Activated CD4-positive, alpha-beta T cell treated with anti-CD3 and anti-CD28 coated beads, Interleukin-2, amount 50 U/mL, for 48 hours (primary cell): ENCODE measurements at places on chromosomes 6 and 20.

GRCh38 chr6:37170273-37171200 is 585 bp downstream of the PIM1 start:
- DNase-seq: peak; percentile 45

- no peak for DNase-seq
Measured at GRCh38 chr6:72760114-72760793, 138.4 kb downstream of the KCNQ5 start.

DNA sequence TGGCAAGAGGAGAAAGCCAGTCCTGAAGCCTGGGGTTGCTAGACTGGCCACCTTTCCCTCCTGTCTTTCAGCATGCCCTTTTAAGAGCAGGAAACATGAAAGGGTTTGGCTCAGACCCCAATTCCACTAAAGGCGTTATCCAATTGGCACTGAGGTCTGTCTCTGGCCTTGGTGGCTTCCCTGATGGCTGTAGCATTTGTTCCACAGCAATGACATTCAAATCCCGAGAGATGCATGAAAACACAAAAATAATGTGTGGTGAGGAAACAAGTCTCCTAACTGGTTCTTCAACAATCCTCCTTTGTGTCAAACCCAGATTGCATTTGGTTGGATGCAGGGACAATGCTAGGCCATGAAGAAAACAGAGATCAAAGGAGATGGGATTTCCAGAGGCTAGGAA is 56.5 kb upstream of the ADTRP start:
- no peak for DNase-seq

GRCh38 chr20:11051136-11051535 is 377.3 kb upstream of the JAG1 start:
- DNase-seq: no peak

- DNase-seq: no peak
Measured at GRCh38 chr20:10504608-10504993, 69.5 kb downstream of the SLX4IP start.

GRCh38 chr6:5942591-5942990 is 64.1 kb downstream of the NRN1 start:
- DNase-seq: no peak

DNA sequence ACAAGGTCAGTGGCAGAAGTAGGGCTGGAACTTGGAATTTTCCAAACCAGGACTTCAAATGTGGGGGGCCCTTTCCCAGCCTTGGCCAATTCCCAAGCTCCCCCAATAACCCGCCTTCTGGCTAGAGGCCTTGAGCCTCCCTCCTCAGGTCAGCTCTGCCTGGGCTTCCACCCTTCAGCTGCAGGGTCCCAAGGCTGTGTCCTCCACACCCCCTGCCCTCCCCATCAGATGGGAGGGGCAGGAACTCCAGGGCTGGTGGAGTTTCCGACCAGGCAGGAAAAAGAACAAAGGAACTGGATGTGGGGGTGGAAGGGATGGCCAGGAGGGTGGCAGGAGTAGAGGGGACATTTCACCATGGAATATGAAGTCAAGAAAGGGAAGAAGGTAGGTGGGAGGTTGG is at the start of gene CCM2L:
Gene CCM2L, plus strand, starts transcription at position 338 of the 400 bp plus-strand sequence. Its CDS starts 17 bp downstream, at position 355.
- DNase-seq: no peak

DNA sequence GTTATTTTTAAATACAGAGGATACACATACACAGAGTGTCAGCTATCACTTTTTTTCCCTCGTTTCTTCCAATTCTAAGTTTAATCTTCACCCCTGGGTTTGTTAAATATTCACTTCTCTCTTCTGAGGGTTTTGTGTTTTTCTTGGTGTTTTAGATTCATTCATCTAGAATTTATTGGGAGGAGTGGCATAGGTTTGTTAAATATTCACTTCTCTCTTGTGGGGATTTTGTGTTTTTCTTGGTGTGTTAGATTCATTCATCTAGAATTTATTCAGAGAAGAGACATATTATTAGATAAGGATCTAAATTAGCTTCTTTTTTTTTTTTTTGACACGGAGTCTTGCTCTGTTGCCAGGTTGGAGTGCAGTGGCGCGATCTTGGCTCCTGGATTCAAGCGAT is 3.9 kb downstream of the GTF2H5 start:
- no peak for DNase-seq

DNA sequence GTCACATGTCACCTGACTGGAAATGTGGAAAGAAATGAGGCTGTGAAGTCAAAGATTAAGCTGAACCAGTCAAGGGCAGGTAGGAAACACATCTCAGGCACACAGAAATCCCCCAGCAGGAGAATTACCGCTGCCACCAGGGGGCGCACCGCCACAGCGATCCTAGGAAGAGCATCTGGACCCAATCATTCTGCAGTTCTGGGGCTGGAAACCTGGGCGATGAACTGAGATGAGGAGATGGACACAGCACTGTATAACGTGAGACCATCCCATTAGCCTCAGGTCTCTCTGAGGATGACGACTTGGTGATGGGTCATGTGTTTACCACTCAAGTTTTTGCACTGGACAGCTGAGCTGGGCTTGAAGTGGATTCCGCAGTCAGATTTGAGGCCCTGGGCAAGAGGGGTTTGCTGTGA is 6.5 kb upstream of the SLC24A3 start:
- peak; percentile 77 for DNase-seq

GRCh38 chr6:117265410-117266256 is at the start of gene VGLL2:
Gene VGLL2, plus strand, starts transcription at chr6:117265558. Its CDS starts 206 bp downstream, at chr6:117265764.
- DNase-seq: no peak

DNA sequence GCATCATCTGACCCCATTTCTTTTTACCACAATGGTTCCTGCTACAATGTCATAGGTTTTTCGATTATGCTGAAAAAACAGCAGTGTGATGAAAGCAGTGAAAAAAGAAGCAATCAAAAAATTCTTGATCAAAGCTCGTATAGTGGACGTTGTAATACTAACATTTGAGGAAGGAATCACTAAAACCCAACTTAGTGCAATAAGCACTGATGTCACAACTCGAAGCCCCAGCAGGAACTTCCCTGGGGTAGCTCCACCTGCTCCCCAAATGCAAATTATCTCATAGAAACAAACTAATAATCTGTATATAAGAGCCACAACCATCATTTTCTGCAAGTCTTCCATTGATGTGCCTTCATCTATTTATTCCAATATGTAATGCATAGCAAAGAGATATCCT is 285.6 kb upstream of the SGK1 start:
- DNase-seq: no peak

DNA sequence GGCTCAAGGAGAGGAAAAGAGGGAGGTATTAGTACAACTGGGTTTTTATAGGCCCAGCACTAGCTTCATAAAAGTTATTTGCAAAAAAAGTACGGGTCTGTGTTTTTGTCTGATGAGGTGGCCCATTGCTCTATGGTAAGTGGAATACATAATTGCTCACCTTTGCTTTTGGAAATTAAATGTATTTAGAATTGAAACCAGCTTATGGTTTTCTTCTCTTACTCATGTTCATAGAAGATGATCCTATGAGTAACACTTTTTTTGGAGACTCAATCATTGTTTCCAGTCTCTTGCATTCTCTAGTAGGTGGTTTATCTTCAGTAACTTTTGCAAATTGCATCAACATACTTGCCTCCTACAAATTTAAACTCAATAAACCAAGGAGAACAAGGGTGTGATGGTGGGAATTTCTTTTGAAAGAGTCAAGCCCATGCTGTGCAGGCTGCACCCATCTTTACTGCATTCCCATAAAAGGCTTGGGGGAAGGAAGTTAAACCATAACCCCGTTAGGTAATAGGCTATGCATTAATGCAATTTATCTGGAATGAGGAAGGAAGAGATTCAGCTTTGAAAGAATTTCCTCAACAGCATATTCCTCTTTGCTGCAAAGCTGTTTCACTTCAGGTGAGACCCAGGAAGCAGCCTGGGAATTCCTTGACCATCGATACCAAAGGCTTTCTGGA is 48.5 kb upstream of the EDN1 start:
- DNase-seq: no peak

DNA sequence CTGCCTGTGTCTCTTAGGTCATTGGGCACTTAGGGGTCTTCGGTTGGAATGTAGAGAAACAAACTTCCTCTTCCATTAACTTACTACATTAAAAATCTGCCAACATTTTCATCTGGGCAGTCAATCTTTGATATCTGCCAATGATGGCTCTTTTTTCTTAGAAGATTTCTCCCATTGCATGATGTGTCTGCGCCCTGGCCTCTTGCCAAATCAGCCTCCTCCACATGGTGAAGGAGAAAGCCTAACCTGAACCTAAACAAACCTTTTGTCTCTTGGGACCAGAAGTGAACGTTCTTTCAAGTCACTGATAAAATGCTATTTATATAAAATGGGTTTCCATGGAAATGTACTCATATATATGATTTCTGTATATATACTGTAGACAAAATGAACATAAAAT is 998.9 kb upstream of the GJE1 start:
- no peak for DNase-seq

DNA sequence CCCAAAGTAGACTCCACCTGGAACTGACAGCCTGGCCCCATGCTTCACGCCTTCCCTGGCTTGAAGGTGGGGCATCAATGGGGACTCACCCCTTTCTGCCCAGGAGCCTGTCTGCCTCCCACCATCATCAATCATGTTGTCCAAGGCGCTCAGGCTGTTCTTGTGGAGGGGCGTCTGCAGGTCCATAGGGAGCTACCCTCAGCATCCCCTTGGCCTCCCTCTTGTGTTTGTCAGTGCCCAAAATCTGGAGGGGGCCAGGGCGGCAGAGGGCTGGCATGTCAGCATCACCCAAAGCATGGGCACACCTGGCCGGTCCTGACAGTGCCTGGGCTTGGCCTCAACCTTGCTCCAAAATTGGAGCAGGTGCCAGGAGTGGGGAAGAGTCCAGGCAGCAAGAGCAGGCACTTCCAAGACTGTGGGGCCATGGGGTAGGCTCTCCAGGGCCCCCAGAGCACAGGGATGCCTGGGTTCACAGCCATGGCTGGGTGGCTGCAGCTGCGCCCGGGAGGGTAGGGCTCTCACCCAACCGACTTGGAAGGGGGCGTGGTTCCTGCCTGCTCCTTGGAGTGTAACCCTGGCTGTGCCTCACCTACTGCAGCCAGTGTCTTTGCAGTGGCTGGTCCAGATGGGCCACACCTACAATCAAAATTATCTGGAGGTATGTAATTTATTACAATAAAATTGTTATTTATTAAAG is 903.4 kb downstream of the EYS start:
- DNase-seq: no peak

DNA sequence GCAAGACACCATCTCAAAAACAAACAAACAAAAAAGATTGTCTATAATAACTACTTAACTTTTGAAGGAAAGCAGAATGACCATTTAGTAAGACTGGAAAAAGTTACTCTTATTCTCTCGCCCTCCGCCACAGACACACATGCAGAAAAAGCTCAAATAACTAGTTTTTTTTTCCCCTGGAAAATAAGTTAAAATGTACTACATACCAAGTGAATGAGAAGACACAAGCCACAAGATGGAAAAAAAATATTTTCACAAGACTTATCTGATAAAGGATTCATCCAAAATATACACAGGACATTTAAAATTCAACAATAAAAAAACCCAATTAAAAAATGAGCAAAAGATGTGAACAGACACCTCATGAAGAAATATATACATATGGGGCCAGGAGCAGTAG is 31.9 kb downstream of the NUDT3 start:
- no peak for DNase-seq

DNA sequence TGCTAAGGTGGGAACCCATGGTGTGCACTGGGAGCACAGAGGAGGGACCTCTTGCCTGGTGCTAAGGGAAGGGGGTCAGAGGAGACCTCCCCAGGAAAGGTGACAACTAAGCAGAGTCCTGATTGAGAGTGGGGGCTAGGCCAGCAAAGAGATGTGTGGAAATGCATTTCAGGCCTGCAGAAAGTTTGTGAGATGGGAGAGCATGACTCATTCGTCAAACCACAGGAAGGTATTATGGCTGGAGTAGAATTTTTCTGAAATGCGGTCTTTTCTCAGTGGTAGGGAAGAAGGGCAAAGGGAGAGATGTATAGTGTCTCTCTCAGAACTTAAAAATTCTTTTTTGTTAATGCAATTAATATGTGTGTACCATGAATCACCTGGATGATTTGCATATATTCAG is 23.6 kb upstream of the EDN1 start:
- no peak for DNase-seq

- no peak for DNase-seq
Measured at GRCh38 chr6:34608321-34609091, 52.4 kb upstream of the SPDEF start.

- DNase-seq: peak; percentile 22
Measured at GRCh38 chr6:157272866-157273755, 50.2 kb downstream of the TMEM242 start.

- DNase-seq: peak; percentile 64
Measured at GRCh38 chr20:728256-728944, 39.9 kb downstream of the SLC52A3 start.

- no peak for DNase-seq
Measured at GRCh38 chr20:44254073-44254472, 7.0 kb downstream of the GDAP1L1 start.

DNA sequence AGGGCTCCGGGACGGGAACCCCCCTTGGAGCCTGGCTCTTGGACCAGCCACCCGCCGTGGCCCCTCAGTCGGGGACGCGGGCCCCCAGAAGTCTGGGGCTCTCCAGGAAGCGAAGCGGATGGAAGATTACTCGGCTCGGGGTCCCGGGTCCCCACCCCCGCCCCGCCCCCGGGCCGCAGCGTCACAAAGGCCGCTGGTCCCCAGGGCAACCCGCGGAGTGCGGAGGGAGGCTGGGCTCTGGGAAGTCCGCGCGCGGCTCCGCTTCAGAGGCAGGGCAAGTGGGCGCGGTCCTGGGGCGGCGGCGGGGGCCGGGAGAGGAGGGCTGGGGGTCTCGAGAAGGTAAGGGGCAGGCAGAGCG is at the start of gene FNDC11:
Gene FNDC11, plus strand, starts transcription at position 227 of the 358 bp plus-strand sequence. CDS start 1,505 bp downstream, outside the sequence.
- DNase-seq: peak; percentile 42

DNA sequence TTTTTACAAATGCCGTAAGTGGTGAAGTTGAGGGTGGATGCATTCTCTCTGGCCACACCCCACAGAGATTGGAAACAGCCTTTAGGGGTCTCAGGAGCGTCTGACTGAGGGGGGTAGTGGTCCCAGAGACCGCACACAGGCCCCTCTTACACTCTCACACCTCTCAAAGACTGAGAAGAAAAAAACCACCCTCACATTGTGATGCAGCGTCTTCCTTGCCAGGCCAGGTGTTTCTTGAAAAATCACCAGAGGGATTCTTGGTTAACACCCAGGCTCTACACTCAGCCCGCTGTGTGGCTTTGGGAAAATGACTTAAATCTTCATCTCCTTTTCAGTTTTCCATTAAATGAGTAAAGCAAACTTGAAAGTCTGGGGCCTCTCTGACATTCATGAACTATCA is 115.8 kb upstream of the SPTLC3 start:
- DNase-seq: no peak

GRCh38 chr20:37956107-37956585 is 53.2 kb downstream of the VSTM2L start:
- no peak for DNase-seq

DNA sequence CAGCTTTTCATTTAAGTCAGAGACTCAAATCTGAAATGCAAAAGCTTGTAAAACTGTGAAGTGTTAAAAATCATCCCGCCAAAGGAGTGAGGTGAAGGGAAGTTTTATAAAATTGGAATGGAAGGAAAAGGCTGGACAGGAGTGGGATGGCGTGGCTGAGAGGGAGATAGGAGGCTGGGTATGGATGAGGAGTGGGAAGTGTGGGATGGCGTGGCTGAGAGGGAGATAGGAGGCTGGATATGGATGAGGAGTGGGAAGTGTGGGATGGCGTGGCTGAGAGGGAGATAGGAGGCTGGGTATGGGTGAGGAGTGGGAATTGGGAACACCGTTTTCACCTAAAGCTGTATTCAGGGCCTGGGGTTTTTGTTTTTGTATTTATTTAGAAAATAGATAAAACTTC is 59.4 kb upstream of the NKX2-2 start:
- DNase-seq: no peak

- no peak for DNase-seq
Measured at GRCh38 chr20:37564016-37564387, 36.3 kb upstream of the BLCAP start.

- DNase-seq: no peak
Measured at GRCh38 chr6:48378884-48379407, 267.9 kb upstream of the PTCHD4 start.
